ENCODE measurements at places on chromosomes 2 and 18.

GRCh38 chr2:188628989-188629752, 337.5 kb downstream of the GULP1 start:
- no peak for DNase-seq

DNA sequence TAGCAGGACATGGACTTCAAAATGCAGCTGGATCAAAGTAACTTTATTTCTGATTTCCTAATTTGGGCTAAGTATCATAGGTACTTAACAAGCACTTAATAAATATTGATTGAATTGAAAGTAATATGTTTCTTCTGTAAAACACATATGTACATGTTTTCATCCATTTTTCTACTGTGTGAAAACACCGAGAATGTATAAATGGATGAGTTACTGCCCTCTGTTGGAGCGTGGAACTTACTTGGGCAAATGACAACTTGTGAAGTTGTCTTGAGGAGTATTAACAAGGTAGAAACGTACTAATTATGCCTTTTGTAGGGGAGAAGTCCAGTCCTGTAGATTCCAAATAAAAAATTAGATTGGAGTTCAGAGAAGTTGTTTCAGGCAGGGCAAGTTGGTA, 87.2 kb downstream of the PHLPP1 start:
- DNase-seq = no peak

GRCh38 chr2:225276207-225276606, 123.3 kb upstream of the NYAP2 start:
- no peak for DNase-seq

DNA sequence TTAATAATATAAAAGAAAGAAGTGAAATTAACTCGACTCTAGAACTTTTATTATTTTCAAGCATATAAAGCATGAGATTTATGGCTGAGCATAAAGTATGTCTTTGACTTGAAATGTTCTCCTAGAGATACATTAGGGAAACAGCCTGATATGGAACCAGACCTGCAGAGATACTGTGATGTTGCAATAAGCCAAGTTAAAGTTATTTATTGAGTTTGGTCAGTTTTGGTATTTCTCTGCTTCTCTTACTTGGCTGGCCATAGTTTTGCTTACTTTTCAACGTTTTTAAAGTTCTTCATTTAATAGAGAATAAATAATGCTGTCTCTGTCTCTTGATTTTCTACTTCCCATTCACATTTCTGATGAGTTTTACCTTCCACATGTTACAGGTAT, 76.0 kb downstream of the GFPT1 start:
- DNase-seq = no peak

DNA sequence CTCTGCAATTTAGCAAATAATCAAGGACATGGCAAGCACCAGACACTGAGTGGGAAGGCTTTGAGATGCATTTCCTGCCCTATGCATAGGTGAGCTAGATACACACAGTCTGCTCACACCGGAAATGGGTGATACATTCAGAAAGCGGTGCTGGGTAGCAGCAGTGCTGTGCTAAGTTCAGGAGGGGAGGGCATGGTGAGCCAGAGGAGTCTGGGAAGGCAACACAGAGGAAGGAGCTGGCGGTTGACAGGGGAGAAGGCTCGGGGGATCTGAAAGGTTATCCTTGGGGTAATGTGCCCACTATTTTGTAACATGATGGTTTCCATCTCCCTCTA, 57.4 kb upstream of the EPAS1 start:
- DNase-seq = no peak

DNA sequence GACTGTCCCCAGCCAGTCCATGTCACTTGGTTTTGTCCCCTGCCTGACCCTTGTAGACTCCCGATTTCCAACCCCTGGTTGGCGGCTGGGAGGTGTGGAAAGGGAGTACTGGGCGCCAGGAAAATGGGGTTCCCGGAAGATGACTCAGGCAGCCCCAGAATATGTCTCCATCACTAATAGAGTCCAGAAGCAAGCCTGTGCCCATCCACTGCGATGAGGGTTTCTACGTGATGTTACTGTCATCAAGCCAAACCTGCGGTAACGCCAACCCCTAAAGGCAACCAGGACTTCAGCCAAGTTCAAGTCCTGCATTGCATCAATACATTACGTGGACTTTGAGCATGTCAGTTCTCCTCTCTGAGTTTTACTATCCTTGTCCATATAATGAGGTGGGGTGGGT, 62.0 kb upstream of the TAF1B start:
- DNase-seq = no peak

- DNase-seq = no peak
Measured at GRCh38 chr2:208648368-208648767, 241.8 kb downstream of the PTH2R start.

GRCh38 chr2:168254158-168254935, 7.0 kb upstream of the STK39 start:
- no peak for DNase-seq

- no peak for DNase-seq
Measured at GRCh38 chr2:12737297-12737696, 20.6 kb downstream of the TRIB2 start.

- DNase-seq = no peak
Measured at GRCh38 chr2:202486351-202486750, 110.2 kb downstream of the BMPR2 start.

GRCh38 chr18:44704135-44704789, 23.6 kb downstream of the SETBP1 start:
- DNase-seq = no peak

DNA sequence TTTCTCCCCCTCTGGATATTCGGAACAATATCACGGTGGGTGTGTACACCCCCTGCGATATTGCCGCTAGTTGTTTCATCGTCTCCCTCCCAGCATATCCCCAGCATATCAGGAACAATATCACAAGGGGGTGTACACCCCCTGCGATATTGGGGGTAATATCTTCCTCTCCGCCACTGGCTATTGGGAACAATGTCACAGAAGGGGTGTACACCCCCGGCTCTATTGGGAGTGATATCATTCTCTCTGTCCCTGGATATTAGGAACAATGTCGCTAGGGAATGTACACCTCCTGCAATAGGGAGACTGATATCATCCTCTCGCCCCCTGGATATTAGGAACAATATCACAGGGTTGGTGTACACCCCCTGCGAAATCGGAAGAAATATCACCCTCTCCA, 1932.0 kb downstream of the SUCLG1 start:
- no peak for DNase-seq

GRCh38 chr2:222943820-222944219, 83.0 kb downstream of the ACSL3 start:
- no peak for DNase-seq

GRCh38 chr2:106547164-106547903, 60.2 kb downstream of the CD8B2 start:
- DNase-seq = no peak

DNA sequence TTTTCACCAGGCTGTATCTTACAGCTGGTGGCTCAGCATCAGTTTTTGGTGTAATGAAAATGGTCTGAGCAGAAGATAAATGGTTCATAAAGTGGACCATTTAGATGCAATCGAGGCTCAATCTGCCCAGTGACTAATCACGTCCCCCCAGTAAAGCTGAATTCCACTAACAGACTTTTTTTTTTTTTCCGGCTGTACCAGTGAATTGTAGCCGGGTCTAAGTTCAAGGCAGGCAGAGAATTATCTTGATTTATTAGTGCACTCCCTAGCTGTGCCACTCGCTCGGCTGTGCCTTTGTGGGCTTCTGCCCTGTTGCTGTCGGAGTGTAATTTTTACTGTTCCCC, 215.1 kb upstream of the POU3F3 start:
- DNase-seq = no peak

GRCh38 chr2:200615247-200615646, 29.4 kb downstream of the AOX1 start:
- no peak for DNase-seq

GRCh38 chr18:67144329-67144728, 372.2 kb downstream of the DSEL start:
- DNase-seq = no peak

DNA sequence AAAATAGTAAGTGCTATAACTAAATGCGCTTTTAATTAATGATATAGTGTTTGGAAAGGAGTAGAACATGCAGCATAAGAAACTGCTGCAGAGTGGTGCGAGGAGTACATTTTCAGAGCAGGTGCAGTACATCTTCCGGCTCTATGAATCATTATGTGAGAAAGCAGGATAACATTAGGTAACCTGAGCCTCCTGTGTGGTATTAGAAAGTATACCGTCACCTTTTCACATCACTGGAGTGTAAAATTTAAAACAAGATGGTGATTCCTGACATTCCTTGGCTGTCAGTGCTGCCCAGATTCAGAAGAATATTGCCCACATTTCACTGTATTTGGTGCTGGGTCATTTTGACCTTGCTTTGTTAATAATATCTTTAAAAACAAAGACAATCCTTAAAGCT, 7.8 kb upstream of the DYNC2LI1 start:
- DNase-seq = no peak

GRCh38 chr18:37361335-37362157, 204.1 kb downstream of the CELF4 start:
- no peak for DNase-seq

GRCh38 chr2:129821445-129821844, 158.0 kb upstream of the RAB6C start:
- DNase-seq = no peak

DNA sequence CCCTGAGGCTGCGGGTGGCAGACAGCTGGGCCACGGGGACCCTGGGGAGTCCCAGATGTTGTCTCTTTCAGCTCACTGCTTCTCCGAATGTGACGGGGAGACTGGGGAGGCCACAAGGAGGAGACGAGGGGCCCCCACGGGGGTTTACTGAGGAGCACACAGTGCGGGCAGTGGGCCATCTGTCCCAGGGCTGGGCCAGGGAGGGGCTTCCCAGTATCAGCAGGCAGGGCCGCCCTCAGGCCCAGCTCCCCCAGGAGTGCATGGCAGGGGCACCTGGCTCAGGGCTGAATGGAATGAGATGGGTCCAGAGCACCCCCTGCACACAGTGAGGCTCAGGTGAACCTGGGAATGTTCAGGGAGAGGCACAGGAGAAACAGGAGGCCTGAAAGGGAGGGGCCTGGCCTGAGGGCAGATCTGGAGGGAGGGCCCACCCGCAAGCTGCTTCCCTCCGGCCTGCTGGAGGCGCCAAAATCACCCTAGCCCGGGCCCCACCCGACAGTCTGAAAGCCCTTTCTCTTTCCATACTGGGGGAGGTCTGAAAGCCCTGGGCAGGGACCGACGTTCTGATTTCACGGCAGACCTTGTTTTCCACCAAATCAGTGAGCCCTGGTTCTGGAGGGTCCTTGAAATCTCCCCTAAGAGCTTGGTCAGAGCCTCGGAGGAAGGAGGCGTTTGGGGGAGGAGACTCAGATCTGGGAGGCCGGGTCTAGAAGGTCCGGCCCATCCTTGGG, 35.5 kb upstream of the PTMA start:
- DNase-seq = no peak

- no peak for DNase-seq
Measured at GRCh38 chr18:22411446-22411845, 6.3 kb downstream of the CTAGE1 start.

DNA sequence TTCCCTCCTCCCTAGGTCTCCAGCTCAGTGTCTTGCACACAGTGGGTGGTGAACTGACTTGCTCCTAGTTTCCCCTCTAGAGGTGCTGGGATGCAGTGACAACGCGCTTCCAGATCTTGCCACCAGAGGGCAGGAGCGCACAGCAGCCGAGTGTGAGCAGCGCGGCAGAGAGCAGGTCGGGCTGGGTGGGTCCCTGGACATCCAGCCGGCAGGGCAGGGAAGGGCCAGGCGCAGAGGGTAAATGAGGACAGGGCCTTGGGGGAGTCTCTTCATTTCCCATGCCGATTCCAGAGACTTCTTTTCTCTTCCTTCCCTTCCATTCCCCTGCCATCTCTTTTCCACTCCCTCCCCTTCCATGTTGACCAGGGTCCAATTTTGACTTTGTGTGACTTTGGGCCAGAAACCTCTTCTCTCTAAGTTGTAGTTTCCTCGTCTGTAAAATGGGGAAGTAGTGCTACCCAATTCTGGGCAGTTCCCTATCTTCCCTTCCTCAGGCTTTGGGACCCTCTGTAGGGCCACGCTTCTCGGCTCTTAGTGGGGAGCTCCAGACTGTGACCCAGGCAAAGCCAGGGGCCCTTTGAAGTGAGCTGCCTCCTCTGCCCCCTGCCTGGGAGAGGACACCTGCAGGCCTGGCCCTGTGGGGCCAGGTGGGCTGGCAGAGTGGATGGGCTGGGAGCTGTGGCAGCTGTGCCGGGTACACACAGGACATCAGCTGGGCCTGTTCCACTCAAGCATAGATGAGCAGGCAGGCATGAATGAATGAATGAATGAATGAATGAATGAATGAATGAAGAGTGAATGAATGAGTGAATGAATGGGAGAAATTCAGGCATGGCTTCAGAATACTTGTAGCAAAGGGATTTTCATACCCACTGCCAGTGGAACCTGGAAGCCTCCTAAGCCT, 43.3 kb upstream of the TAF1B start:
- DNase-seq = peak; percentile 72

GRCh38 chr2:137220438-137220993, 455.2 kb downstream of the THSD7B start:
- no peak for DNase-seq

GRCh38 chr2:240662681-240663080, 20.0 kb downstream of the AQP12B start:
- no peak for DNase-seq

Data from activated CD8-positive, alpha-beta memory T cell treated with anti-CD3 and anti-CD28 coated beads for 1 hour (primary cell).